NCI-H82 (cell line): ENCODE measurements at places on chromosomes 12 and 14.

DNA sequence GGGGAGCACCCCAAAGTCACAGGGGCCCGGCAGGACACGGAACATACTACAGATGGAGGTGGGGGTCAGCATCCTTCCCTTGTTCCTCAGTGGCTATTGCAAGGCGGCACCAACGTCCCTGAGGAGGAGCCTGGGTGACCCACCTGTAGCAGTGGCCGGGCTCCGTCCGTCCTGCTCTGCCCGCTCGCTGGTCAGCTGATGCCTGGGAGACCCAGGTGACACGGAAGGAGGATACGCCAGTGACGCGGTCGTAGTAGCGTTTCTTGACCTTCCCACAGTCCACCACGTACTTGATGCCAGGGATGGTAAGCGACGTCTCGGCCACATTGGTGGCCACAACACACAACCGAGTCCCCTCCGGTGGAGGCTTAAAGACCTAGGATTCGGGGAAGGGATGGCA lies 24.7 kb downstream of the DHX37 start:
- no peak for DNase-seq

DNA sequence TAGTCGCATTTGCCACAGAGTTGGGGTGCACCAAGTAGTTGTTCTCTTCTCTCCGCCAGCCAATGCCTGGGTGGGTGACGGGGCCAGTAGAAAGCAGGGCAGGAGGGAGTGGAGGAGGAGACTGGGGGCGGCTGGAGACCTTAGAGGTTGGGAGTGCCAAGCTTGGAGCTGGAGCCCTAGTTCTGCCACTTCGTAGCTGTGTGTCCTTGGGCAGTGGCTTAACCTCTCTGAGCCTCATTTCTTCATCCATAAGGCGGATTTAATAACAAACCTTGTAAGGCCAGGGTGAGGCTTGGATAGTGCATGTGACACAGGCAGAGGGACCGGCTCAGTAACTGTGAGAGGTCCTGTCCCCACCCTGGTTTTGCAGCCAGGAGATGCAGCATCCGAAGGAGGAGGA lies 81.1 kb upstream of the LHX5 start:
- DNase-seq: no peak

- peak; percentile 69 for DNase-seq
Observed at GRCh38 chr12:6936636-6937480, 6.8 kb upstream of the RNU7-1 start.

- DNase-seq: no peak
Observed at GRCh38 chr12:93308281-93308680, 69.4 kb upstream of the NUDT4 start.

DNA sequence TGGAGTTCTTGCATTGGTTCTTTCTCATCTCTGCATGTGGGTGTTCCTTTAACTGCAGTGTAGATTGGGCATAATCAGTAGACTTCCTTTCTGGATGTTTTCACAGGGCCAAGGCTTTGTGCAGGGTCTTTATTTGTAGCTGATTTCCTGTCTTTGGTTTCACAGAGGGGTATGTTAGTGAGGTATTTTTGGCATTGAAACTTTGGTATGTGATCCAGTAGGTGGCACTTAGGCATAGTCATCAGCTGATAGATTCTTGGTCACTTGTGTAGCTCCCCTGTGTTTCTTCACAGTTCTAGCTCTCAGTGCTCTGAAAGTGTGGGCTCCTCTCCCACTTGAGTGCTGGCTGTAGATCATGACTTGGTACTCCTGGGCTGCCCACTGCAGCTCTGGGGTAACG lies 52.7 kb upstream of the LMO3 start:
- no peak for DNase-seq

DNA sequence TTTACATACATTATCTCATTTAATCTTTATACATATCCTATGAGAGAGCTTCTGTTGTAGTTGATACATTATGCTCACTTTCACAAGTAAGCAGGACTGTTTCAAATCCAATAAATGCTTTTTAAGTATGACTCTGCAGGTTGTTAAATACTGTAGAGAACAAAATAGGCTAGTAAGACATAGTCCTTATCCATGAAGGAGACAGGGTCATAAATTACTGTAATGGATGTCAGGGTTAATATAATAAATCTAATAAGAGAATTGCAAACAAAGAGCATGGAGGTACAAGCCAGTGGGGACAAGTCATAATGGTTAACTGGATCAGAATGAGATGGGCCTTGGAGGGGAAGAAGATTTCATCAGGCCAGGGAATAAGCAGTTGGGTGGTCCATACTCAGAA lies 303.8 kb upstream of the RGS6 start:
- peak; percentile 60 for DNase-seq

GRCh38 chr14:99484106-99484505 lies 2.9 kb downstream of the CCNK start:
- DNase-seq: no peak

- DNase-seq: no peak
Observed at GRCh38 chr12:53617700-53618099, 8.5 kb downstream of the ATF7 start.
